ENCODE measurements at places on chromosomes 4 and X.

- DNase-seq = no peak
These were observed 70.2 kb upstream of the TLR3 start for GRCh38 chr4:185998791-185999190.

DNA sequence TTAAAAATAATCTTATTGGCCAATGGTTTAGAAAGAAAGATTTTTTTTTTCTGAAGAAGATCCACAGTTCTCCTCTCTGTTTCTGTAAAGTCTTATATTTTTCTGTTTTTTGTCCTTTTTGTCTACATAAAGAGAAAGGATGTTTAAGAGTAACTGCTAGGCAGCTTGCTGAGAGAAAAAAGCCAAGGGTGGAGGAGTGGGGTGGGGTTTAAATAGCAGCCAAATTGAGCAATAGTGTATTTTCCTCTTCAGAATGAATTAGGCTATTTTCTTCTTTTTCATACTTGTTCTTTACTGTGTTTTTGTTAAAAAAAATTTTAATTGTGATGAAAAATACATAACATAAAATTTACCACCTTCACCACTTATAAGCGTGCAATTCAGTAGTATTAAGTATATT, 224.6 kb downstream of the SOWAHB start:
- DNase-seq = no peak

GRCh38 chrX:41556958-41557357, 109.8 kb downstream of the NYX start:
- DNase-seq = no peak

GRCh38 chr4:139761461-139761860, 95.8 kb downstream of the MGST2 start:
- no peak for DNase-seq

DNA sequence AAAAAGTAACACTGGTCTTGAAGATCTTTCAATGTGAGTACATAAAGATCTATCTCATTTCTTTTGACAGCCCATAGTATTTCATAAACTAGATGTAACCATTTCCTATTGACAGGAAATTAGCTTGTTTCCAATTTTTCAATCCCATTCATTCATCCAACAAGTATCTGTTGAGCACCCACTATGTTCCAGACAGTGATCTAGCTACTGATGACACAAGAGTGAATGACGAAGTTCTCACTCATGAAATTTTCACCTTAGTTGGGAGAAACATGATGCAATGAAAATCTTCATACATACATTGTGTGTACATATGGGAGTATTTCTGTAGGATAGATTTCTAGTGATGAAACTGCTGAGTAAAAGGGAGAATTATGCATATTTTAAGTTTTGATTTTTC, 1.7 kb downstream of the CD38 start:
- no peak for DNase-seq

DNA sequence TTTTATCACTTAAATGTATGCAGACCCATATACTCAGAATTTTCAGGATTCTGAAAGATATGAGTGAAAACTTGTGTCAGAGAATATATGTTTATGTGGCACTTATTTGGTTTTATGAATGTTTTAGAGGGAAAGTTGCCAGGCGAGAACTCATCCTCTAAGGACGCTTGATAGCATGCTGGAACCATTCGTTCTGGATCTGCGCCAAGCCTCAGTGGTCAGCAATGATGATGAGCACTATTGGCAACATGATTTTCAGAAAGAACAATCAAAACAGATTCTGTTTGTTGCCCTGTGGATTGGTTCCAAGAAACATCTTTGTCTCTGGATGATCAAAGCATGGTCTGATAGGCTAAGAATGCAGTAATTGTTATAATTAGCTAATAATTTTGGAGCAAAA, 32.1 kb upstream of the RAPGEF2 start:
- DNase-seq = no peak

DNA sequence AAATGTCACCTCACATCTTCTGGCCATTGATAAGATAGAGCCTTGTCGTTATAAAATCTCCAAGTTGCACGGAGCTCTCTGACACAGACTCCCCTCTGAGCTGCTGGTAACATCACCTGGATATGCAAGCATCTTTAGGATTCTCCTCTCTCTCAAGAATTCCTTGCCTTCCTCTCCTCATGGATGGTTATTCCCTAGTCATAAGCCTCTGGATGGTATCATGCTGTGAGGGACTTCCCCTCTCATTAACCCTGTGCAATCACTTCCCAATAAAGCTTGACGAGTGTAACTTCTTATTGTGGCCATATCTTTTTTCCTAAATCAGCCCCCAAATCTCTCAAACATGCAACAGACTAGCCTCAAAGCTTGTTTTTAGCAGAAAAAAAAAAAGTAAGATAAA, 1057.0 kb upstream of the SLIT2 start:
- no peak for DNase-seq

DNA sequence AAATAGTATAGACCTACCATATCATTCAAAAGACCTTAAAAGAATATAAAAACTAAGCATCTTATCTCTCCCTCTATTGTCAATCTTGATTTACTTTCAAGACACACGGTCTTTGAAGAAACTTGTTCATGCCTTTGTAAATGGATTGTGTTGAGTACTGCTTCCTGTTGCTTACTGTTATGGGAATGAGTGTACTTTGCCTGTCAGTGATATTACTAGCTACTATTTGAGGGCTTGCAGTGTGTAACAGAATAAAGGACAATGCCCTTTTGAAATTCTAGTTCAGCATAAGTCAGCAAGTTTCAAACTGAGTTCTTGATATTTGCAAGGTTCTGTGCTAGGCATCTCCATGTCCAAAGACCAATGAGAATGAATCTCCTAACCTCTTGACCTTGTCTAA, 36.0 kb downstream of the CDKL5 start:
- no peak for DNase-seq

GRCh38 chrX:48002319-48002718, 1.5 kb downstream of the ZNF182 start:
- no peak for DNase-seq

GRCh38 chr4:82429728-82430192, 502 bp downstream of the HNRNPDL start:
- DNase-seq = peak; percentile 73

DNA sequence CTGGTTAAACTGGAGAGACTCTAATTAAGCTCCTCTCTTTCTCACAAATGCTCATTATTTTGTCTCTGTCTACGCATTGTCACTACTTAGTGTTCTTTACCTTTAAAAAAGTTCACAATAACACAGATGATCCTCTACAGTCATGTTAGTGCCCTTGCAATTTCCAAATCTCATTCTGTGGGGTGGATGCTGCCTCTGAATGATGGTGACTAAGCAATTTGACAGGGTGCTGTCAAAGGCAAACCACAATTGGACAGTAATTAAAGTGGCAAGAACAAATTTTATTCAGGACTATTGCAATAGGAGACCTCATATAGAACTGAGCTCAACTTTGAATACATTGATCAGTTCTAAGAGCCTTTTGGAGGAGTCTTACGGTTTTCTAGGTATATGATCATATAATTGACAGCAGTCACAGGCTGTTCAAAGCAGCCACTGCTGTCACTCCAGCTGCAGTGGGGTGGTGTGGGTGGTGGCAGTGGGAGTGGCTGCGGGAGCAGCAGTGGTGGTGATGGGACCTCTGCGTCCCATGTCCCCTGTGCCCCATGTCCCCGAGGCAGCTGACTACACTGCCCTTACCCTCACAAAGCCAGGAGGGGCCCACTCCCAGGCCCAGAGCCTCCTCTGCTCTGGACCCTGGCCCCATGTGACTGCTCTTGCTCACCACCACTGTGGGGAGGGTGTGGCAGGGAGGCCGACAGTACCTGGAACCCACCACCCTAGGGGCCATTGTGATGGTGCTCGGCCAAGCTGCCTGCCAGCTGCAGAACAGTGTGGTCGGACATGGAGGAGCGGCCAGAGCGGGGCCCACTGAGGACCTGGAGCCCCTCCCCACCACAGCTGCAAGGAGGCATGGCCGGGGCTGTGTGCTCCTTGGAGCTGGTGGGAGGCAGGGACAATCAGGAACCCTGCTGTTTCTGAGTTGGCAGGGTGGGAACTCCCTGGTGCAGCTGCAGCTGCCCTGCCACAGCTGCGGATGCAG, 30.4 kb upstream of the PAGE1 start:
- DNase-seq = no peak

DNA sequence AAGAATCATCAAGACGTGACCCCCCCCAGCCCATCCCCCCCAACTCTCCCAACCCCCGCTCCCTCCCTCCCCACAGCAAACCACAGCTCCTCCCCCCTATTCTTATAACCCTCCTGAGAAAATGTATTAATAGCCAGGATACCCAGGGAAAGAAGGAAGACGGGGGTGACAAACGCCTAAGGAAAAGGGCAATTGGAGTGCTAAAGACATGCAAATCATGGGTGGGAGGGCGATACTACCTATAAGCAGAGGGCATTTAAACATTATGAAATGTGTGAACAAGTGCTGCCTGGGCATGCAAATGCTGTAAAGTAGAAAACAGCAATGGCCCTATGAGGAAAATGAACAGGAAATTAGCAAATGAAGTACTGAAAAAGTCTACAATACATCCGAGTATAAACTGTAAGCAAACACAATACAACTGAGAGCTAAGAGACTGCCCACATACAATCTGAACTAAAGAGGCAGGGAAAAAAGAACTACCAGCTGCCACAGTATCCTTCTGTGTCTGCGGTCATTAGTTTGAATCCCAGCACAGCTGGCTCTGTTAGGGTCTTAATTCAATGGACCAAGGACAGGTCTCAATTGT, 2.4 kb downstream of the CXXC4 start:
- DNase-seq = no peak

GRCh38 chrX:12234534-12235329, 96.5 kb downstream of the FRMPD4 start:
- no peak for DNase-seq

DNA sequence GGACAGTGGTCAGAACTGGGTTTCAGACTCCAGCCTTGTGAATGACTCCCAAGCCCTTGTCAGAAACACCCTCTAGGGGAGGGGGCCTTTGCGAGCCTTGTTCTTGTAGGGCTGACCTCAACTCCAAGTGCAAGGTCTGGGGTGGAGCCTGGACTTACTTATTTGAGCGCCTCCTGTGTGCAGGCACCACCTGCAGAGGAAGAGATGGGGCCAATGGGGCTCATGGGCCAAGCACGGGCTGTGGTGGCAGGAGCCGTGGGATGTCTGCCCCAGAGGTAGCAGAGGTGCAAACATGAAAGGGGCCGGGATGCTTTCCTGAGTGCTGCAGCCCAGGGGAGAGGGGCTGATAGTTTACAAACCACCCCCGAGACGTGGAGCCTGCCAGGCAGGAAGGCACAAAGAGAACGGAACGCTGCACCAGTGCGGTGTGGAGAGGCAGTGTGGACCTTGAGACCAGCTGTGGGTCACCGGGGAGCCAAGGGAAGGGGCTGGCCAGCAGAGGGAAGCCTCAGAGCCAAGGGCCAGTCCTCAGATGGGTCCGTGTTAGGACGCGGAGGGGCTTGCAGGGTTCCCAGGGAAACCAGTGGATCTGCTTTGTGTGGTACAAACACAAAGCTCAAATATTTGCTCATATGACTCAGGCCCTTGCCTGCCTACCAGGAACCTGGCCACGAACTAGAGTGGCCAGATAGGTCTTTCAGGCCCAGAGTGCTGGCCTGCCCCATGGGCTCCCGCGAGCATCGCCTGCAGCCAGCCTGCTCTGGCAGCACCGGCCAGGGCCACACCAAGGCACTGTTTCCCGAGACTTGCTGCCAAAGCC, 8.7 kb upstream of the TADA2B start:
- no peak for DNase-seq

DNA sequence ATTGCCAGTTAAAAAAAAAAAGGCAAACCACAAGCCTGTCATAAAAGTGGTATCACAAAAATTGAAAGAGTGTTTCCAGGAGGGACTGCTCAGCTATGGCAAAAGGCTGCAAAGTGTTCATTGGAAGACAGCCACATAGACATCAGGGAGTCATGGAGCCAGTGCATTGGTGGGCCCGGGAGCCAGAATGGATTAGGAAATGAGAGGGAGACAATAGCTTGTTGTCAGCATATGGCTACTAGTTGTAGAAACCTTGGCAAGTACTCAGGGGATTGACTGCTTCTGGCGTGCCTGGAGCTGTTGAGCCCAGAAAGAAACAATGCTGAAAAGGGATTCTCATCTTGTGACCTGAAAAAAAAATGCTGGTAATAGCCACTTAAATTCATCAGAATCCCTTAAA, 5.0 kb downstream of the GAR1 start:
- DNase-seq = no peak

GRCh38 chr4:106793933-106794332, 242.2 kb downstream of the DKK2 start:
- DNase-seq = no peak

GRCh38 chr4:76562161-76562560, 127.1 kb downstream of the SHROOM3 start:
- DNase-seq = no peak

- no peak for DNase-seq
These were observed 67.1 kb upstream of the TAPT1 start for GRCh38 chr4:16293210-16293838.

DNA sequence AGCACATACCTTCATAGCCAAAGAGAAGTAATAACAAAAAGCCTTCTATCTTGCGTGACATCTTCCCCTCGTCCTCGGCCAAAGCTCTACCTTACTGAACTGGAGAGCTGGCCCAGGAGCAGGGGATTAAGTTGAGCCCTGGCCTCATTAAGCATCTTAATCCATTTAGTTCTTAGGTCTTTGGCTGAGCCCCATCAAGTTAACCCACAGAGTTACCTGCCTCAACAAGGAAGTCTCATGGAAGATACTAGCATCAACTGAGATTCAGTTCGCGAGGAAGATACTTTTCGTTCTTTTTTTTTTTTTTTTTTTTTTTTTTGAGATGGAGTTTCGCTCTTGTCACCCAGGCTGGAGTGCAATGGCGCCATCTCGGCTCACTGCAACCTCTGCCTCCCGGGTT, at the start of gene RS1:
Gene RS1 (minus strand): TSS at position 101 of the 400 bp plus-strand sequence. CDS start 40 bp downstream, at position 61.
- DNase-seq = no peak

DNA sequence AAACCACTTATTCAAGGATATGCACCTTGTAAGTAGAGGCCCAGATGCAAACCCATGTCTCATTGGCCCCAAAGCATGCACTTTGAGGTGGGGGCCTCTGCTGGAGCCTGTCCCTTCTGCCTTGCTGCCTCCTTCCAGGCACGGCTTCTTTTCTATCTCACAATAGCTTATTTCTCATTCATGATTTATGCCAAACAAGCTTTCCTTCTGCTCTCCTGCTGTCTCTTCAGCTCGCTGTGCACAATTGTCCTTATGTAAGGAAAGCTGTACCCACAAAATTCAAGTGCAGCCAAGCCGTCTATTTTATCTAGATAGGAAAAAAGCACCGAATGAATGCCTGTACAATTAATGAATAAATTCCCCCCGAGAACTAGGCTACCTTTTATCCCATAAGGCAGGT, 124.8 kb upstream of the PACRGL start:
- DNase-seq = no peak

- DNase-seq = no peak
These were observed 116.4 kb upstream of the PUDP start for GRCh38 chrX:7264399-7264798.

DNA sequence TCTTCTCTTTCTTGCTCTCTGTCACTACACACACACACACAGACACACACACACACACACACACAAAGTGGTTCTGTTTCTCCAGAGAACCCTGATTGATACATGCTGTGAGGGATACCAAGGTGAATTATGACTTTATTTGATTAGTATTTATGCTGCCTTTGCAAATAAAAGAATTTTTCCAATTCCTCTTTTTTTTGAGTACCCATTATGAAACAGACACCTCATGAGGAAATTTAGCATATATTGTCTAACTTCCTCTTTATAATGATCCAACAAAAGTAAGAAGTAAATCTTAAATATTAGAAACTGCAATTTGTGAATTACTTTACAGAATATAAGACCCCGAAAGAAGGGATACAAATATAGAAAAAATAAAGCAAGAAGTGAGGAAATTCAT, 14.3 kb upstream of the RAB28 start:
- no peak for DNase-seq

Data from activated effector memory CD4-positive, alpha-beta T cell treated with Interleukin-2 at 50 U/mL for 16 hours (primary cell).